ENCODE measurements at places on chromosomes 6 and 20.

GRCh38 chr6:88135578-88136114 lies 30.5 kb downstream of the CNR1 start:
- DNase-seq, result no peak

- DNase-seq, result no peak
Observed at GRCh38 chr6:127811900-127812570, 88.8 kb downstream of the THEMIS start.

DNA sequence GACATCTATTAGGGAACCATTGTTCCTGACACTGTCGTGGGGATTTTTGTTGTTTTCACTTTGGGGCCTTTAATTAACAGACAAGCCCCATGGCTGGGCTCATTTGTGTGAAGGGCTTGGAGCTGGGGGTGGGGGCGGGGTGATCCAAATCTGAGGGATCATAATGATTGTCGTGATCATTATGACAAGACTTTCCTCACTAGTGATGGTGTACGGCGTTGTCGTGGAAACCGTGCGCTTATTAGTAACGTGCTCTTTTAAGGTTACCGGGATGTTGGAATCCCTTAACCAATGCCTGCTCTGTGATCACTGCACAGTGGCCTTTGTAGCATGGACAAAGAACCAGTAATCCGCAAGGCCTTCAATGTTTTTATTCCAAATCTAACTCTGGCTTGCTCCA lies 18.6 kb downstream of the PDYN start:
- DNase-seq, result no peak

DNA sequence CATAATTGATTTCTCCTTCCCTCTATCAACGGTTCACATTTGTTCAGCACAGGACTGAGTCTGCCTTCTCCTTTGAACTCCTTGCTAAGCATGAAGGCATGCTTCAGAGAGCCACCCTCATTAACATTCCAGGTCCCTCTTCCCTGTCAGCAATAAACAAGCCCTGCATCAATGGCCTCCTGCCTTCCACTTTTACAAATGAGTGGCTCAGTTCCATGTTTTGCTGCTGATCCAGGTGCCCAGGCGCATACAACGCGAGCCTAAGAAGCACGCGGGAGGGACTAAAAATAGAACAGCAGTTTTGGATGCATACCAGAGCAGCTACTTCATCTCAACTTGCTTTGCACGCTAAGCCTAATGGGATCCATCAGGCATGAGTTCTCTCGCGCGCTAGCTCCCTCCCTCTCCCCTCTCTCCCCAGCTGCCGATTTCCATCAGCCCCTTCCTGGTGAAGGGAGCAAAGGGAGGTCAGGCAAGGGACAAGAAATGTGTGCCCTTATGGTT lies 53.4 kb downstream of the TRAF3IP2 start:
- DNase-seq, result no peak

DNA sequence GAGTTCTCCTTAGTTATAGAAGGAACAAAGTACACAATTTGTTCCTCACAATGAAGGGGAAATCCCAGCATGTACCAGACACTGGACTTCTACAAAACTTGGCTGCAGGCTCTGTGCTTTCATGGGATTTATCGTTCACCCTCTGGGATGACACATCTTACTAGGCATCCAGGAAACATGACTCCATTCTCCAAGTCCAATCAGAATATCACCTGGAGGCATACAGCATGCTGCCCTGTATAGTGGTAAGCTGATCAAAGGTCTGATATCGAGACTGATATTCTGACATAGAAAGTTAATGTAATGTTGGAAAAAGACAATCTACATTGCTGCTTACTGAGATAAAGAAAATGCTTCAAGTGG lies 6.7 kb downstream of the RWDD2A start:
- peak; percentile 26 for DNase-seq

All from RKO (cell line).